ENCODE measurements at places on chromosomes 7 and 10.

- no peak for DNase-seq
Observed at GRCh38 chr10:114821915-114822443, 399 bp downstream of the FHIP2A start.

- no peak for DNase-seq
Observed at GRCh38 chr7:19377611-19378344, 232.6 kb upstream of the FERD3L start.

DNA sequence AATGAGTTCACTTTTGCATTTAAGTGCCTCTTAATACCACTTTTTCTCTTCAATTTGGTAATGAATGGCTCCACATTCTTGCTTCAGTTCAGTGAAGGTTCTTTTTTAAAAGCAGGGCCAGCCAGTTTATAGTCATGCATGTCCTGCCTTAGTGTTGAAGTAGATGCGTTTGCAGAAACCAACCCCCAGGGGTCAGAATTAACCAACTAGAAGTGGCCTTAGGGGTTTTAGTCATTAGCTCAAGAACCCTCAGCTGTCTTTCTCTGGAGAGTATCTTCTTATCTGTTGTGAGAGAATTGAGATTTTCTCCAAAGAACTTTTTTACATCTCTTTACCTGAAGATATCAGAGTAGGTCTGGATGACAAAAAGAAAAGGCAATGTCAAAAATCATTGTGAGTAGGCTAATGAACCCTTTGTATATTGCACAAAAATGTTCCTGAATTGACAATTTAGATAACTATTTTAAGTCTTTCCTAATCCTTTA is 82.2 kb downstream of the PIK3CG start:
- no peak for DNase-seq

- no peak for DNase-seq
Observed at GRCh38 chr10:102735065-102735562, 8.6 kb upstream of the WBP1L start.

GRCh38 chr10:71608819-71609768 is 110.5 kb downstream of the C10orf105 start:
- DNase-seq: peak; percentile 91

- DNase-seq: no peak
Observed at GRCh38 chr10:109953766-109954165, 30.5 kb upstream of the XPNPEP1 start.

DNA sequence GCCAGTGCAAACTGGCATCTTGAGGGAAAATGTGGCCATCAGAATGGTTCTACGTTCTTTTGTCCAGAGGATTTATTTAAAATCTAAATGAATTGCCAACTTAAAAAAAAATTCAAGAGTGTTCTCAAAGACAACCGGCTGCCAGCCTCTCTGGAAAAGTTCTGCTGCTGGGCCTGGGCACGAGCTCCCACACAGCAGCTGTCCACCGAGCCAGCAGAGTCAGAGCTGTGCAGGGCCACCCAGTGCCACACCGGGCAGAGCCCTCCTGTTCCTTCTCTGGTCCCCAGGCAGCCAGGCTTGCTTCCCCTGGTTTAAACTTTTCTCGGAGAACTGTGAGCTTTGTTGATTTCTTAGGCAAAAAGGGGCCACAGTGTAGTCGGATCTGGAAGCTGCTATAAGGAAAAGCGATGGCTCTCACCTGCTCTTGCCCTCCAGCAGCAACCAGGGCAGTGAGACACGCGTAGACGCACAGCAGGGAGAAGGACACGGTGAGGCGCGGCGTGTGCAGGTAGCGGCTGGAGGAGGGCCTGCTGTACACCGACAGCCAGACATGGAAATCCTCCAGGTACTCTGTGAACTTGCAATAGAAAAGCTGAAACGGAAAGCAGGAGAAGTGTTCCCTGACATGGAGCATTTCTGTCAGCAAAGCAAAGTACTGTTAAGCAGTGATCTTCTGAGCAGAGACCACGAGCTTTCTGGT is 111.6 kb downstream of the PKD1L1 start:
- no peak for DNase-seq

GRCh38 chr7:34163956-34164355 is 258.6 kb downstream of the BMPER start:
- no peak for DNase-seq
